ENCODE measurements at places on chromosomes 5 and 9.
A peak's percentile ranks its signal among the peaks of the same experiment; 100 is the strongest.

GRCh38 chr5:109168151-109168550 lies 241.6 kb downstream of the PJA2 start:
- DNase-seq, result no peak

DNA sequence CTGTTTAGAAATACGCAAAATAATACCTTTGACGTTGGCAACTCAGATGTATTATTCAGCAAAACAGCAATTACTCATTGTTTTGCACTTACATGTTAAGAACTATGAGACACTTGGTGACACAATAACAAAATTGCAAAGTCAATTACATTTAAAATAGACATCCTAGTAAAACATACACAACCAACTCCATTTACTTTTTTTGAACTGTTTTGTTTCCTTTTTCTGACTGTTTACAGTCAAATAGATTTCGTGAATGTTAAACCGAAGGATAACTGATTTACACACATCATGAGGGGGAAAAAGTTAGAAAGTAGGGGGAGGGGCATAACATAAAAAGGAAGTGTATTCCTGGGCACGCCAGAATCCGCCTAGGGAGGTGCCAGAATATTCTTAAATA lies 220.1 kb downstream of the MEF2C start:
- DNase-seq, result no peak

DNA sequence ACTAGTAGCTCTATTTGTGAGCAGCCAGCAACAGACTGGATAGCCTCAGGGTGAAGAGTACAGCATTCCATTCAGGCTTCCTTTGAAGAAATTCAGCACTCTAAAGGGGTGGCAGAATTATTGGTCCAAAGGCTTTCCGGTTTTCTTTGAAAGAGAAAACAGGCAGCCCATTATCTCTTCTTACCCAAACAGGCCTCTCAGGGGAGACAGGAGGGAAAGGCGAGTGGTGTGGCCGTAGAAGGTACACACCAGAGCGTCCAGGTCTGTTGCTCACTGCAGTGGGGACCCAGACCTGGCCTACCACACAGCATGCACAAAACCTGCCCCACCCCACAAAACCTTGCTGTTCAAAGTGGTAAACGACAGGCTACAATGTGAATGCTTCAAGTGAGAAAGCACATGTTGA lies 83.3 kb downstream of the ZNF608 start:
- no peak for DNase-seq

DNA sequence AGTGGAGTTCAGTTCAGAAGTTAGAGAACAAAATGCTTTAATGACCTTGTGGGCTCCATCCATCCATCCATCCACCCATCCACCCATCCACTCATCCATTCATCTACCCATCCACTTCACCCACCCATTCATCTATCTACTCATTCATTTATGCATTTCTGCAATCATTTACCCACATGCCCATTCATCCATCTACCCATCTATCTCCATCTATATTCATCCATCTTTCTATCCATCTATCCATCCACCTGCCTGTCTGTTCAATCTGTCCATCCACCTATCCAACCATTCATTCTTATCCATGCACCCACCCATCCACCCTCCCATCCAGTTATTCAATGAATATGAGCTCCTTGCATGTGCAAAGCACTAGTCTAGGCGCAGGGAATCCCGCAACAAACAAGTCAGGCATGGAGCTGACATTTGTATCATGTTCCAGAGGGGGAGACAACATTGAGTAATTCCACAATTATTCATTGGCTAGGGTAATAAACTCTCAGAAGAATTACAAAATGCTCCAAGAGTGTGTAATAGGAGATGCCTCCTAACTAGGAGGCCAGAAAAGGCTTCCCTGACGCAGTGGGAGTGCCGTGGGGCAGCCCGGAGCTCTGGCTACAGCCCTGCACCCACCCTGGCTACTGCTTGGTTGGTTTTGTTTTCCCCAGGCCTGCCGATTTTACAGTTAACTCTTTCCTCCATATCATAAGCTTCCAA lies 211.2 kb downstream of the NXNL2 start:
- no peak for DNase-seq

DNA sequence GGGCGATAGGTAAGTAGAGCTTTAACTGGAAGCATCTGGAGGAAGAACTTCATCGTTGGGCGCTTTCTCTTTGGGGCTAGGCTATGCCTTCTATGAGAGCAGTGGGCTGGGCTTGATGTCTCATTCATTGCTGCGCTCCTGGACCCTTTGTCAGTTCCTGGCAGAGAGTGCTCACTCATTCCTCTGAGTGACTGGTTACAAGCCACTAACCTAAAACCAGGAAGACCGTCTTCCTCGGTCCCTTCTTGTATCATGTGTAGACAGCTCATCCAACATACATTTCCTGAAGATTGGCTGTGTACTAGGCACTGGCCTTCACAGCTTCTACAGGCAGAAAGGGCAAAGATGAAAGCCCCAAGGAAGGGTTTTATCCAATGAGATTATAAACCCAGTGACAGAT lies 6.4 kb downstream of the SWI5 start:
- DNase-seq, result no peak

DNA sequence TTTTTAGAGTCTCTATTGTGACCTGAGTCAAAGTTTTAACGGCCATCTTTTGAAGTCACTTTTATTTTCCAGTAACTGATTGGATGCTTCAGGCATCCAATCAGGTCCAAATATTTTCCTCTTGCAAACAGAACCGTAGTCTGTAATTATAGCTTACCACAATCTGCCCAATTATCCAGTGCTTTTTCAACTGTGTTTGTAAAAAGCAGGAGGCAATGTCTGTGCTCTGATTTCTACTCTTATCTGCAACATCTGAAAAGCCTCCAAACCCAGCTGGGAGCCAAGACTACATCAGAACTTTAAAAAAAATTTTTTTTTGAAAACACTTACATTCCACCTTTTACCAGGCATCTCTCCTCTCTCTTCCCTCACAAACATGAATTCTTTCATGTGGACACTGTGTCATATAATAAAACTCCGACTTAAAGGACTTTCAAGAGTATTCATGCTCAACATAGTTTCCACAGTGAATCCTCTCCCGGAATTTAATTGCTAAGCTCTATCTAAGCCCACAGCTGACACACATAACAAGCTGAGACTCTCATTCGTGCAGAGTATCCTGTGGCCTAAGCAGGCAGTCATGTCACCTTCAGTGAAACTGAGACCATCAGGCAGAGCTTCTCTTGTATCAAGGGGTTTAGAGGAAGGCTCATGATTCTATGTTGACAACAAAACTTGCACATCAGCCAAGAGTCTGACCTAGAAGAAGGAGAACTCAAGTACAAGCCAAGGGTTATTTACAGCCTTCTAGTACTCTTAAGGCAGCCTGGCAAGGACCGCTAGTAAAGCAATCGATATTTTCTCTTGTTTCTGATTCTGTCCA lies 272.7 kb downstream of the TLE1 start:
- DNase-seq, result no peak

- DNase-seq, result no peak
Measured at GRCh38 chr5:38601863-38602298, 45.4 kb upstream of the LIFR start.

DNA sequence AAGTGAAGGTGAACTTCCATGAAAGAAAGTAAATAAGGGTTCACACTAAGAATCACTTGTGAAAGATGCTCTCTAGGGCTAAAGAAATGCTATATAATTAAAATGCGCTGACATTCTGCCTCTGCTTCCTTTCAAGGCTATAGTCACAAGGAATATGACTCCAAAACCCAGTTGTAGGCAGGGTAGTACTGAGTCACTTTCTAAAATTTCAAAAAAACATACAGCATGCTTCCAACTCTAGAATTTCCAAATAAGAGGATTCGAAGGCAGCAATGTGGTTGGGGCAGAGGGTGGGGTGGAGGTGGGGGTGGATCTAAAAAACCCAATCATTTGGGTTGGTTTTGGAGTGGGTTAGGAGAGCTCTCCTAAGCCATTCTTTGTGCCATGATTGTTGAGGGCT lies 84.6 kb downstream of the HMHB1 start:
- no peak for DNase-seq

DNA sequence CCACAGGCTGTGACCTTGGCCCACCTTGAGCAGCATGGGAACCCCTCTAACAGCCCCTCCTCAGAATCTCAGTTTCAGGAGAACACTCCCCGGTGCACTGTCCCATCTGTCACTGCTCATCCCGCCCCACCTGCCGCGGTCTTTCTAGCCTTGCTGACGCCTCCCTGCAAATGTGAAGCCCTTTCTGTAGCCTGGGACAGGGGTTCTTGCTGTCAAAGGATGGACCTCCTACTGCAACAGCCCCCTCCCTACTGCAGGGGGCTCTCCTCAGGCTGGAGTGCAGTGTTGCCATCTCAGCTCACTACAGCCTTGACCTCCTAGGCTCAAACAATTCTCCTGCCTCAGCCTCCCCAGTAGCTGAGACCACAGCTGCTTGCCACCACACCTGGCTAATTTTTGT lies 20.0 kb downstream of the OR2V1 start:
- DNase-seq, result no peak

- DNase-seq, result peak; percentile 76
Measured at GRCh38 chr5:134275822-134276221, 49.9 kb upstream of the PPP2CA start.

All from DMS 273 treated with DMSO at 0.1 percent for 48 hours (cell line).